ENCODE measurements at places on chromosomes 3 and 15.

- DNase-seq, result no peak
Observed at GRCh38 chr3:129002573-129003569, 1.8 kb downstream of the EFCC1 start.

GRCh38 chr15:58793862-58794261 is 22.8 kb downstream of the MINDY2 start:
- DNase-seq, result no peak

GRCh38 chr15:63041974-63042876 is at the start of gene TPM1:
TPM1 (plus strand) TSS chr15:63042747; CDS start chr15:63042830, 83 bp downstream.
- no peak for DNase-seq

- no peak for DNase-seq
Observed at GRCh38 chr3:191982481-191982880, 521.5 kb downstream of the PYDC2 start.

GRCh38 chr3:82044930-82045705 is 283.7 kb upstream of the GBE1 start:
- DNase-seq, result no peak

DNA sequence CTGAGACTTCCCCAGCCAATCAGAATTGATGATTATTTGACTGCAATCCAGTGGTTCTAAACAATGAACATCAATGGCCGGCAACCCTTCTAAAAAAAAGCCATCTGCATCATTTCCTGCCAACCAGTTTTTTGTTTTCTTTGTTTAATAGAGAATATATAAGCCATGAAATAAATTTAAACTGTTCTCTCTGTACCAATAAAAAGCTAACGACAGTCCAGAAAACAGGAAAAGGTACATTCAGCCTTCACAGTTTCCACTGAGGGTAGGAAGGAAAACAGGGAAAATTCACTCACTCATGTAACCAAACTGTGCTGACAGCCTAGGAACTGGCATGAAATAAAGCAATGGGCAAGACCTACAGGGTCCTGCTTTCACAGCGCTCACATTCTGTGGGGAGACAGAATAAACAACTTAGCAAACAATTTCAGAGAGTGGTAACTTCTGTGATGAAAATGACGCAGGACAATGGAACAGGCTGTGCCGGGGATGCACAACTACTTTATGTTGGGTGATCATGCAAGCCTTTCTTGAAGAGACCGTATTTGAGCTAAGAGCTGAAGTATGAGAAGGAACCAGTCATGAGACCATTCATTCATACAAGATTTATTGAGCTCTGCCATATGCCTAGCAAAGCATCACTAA is 630.1 kb downstream of the MAGI1 start:
- DNase-seq, result no peak

GRCh38 chr3:158568784-158569183 is 2.2 kb upstream of the MLF1 start:
- DNase-seq, result no peak

DNA sequence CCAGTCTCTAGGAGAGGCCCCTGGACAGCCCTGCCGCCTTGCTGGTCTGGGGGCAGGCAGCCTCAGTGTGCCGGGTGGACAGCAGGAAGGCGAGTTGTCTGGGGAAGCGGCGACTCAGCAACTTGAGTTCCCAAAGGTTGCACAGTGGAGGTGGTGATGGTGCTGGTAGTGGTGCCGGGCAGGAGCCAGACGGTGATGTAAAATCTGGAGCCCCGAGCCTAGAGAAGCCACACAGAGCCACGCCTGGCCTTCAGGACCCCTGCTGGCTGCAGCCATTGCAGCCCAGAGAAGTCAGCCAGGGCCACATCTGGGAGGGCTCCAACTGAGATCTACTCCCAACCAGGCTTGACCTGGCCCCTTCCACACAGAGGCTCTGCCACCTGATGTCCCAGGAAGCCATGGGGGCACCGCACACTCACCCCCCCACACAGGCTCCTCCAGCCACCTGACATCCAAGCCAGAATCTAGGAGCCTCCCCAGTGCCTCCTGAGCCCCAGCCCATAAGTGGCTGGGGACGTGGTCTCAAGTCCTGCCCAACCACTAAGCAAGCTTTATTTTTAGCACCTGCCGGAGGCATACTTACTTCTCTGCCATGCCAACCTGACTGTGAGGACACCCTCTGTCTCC is 8.8 kb downstream of the C3orf22 start:
- no peak for DNase-seq

DNA sequence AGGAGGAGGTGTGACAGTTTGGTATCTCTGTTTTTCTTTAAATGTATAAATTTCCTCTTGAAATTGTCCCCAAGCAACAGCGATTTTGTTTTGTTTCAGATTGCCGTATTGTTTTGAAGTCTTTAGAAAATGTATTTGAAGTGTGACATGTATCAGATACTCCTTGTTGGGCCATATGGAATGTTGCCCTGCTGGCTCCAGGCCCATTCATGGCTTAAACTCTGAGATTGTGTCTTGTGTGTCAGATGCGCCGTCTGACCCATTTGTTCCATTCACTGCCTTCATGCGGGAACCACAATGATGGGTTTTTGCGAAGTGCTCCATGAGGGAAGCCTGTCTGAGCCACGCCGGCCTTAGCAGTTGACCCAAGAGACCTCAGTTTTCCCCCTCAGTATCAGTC is 75.2 kb upstream of the ADAMTSL3 start:
- no peak for DNase-seq

DNA sequence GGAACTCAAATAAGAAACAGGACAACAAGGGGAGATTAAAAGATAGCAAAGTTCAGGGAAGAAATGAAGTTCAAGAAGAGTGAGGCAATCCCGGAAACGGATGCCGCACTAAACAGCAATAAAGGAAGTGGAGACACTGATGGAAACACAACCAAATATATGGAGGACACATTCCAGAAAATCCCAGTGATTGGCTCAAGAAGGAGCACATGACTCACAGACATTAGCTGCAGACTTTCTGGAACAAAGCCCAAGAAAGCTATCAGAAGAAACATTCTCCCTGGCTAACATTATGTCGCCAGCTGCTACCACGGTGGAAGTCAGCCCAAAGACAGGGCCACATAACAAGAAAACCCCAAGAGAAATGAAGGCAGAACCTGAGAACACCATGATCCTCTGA is 18.1 kb upstream of the VGLL4 start:
- no peak for DNase-seq

DNA sequence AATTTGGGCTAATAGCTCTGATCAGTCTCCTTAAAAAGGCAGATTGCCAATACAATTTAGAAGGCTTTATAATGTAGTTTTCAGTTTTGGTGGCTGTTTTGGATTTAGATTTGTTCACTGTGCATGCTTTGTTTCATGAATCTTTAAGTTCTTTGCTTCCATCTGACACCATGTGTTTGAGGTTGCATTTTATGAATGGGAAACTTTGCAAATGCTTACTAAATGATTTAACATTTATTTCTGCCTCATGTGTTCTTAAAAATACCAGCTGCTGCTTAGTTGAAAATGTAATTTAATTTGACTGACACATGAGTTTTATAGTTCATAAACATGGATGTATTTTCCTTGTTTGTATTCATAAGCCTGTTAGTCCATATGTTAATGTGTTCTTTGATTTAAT is 78.6 kb downstream of the RNF13 start:
- DNase-seq, result no peak

DNA sequence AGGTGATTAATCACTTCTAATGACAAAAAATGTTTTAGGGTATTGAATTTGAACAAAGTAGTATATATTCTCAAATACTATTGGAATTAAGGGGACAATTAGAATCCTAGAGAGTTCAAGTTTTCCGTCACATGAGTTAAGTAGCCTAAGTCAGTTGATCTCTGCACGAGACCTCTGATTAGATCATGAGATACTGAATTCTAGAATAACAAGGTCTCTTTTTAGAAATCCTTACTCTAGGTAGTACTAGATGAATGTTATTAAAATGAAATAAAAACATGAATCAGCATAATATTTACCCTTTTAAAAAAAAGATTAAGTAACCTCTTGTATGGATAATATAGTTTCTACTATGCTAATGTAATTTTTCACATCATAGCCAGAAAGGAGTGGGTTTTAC is 43.4 kb downstream of the MYO5A start:
- DNase-seq, result no peak

Measured in activated CD4-positive, alpha-beta T cell treated with anti-CD3 and anti-CD28 coated beads for 24 hours (primary cell).